ENCODE measurements at places on chromosomes 5 and 9.

- no peak for DNase-seq
Observed at GRCh38 chr5:23629396-23629795, 122.0 kb downstream of the PRDM9 start.

DNA sequence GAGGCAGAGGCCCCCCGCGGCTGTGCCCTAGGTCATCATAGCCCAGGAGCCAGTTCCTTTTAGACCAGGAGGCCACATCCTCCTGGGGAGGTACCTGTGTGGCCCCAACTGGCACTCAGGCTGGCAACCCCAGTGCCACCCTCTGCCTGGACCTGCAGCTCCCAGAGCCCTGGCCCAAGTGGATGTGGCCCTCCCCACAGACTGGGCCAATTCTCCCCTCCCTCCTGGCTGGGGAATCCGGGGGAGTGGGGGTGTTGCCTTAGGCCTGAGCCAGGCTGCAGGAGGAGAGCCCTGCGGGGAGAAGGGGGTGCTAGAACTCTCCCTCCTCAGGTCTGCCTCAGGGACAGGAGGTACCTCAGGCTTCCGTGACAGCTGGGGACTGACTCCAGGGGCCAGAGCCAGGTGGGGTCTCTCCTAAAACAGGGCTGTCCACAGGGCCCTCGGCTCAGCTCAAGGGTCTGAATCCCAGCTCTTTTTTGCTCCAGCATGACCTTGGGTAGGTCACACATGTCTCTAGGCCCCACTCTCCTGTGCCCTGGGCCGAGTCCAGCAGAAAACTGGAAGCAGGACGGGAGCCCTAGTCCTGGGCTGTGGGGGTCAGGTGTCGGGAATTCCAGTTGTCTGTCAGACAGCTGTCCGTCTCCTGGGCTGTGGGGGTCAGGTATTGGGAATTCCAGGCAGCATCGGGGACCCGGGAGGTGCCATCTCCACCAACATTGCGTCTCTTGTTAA is 9.6 kb downstream of the DNLZ start:
- no peak for DNase-seq

DNA sequence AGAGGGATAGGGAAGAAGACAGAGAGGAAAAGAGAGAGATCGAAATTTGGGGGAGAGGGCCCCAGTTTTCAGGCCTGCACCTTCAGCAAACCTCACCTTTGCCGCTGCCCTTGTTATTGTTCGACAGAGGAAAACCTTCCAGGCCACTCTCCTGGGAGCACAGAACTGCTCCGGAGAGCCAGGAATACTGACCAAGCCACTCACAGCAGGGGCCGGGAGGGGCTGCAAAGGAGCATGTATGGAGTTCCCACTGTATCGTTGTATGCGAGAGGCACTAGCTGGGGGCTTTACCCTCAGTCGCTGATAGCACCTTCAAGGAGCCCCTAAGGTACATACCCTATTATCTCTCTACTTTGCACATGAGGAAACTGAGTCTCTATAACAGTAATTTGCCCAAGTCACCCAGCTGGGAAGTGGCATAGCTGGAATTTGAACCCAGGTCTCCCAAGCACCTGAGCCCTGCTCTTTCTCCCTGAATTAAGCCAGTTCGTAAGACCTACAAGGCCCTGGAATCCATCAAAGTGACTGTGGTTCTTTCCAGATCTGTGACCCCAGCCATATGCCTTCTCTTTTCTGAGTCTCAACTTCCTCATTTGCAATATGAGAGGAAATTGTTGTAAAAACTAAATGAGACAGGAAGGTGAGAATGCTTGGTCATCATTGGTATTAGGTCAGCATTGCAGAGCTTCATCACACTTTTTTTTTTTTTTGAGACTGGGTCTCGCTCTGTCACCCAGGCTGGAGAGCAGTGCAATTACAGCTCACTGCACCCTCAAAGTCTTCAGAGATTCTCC is 21.0 kb upstream of the FOXE1 start:
- DNase-seq: no peak

GRCh38 chr5:168836603-168837231 is 257.5 kb upstream of the PANK3 start:
- no peak for DNase-seq

DNA sequence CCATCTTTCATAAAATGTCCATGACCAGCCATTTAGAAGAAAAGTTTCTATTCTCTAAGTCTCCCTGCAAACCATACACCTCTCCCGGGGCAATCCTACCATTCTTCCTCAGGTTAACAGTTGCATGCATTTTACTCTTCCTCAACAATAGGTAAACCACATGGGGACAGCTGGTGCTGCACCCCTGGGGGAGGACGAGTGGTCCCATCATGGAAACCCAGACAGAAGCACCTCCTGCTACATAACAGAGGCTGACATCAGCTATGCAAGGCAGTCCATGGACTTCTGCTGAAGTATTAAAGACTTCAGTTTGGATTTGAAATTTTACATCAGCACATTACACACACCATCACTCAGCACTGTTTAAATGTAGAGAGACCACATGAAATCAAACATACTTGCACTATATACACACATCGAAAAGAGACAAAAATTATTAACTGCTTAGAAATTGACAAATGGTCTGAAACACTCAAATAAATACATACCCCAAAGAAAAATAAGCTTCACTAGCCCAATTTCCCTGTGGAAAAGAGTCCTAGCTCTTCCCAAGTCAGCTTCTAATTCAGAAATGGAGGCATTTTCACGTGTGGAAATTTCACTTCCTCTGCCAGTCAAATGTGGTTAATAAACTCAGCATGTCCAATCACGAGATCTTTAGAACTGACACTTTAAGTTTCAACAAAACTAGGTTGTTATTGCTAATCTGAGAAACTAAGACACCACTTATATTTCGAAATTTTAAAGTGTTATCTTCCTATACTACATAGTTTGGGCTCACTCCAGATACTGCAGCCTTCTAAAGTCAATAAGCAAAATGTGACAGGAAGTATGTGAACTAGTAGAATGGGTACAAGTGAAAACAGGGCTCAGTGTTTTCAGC is 173.4 kb downstream of the ROR2 start:
- DNase-seq: no peak

- DNase-seq: peak; percentile 72
Observed at GRCh38 chr5:1792842-1793266, 6.8 kb downstream of the MRPL36 start.

GRCh38 chr9:114125476-114126013 is 26.5 kb upstream of the KIF12 start:
- no peak for DNase-seq

- DNase-seq: no peak
Observed at GRCh38 chr5:44365345-44365744, 23.9 kb downstream of the FGF10 start.

DNA sequence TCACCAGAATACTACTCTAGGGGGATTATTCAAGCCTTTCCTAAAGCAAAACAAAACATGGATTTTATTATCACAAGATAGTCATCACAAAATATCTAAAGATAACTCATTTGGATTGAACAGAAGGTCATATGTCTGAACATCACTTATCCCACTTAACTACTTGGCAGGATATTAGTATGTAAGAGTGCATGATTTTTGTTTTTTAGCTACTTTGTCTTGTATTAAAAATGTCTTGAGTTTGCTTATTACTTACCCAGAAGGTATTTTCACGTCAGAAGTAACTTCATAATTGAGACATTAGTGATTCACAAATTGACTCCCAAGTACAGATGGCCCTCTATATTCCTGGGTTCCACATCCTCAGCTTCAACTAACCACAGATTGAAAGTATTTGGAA is 113.8 kb downstream of the TLE4 start:
- no peak for DNase-seq

DNA sequence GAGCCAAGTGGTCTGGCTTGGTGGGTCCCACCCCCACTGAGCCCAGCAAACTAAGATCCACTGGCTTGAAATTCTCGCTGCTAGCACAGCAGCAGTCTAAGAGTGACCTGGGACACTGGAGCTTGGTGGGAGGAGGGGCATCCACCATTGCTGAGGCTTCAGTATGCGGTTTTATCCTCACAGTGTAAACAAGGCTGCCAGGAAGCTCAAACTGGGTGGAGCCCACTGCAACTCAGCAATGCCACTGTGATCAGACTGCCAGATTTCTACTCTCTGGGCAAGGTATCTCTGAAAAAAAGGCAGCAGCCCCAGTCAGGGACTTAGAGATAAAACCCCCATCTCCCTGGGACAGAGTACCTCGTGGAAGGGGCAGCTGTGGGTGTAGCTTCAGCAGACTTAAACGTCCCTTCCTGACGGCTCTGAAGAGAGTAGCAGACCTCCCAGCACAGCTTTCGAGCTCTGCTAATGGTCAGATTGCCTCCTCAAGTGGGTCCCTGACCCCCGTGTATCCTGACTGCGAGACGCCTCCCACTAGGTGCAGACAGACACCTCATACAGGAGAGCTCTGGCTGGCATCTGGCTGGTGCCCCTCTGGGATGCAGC is 18.2 kb upstream of the STK32A start:
- DNase-seq: no peak

DNA sequence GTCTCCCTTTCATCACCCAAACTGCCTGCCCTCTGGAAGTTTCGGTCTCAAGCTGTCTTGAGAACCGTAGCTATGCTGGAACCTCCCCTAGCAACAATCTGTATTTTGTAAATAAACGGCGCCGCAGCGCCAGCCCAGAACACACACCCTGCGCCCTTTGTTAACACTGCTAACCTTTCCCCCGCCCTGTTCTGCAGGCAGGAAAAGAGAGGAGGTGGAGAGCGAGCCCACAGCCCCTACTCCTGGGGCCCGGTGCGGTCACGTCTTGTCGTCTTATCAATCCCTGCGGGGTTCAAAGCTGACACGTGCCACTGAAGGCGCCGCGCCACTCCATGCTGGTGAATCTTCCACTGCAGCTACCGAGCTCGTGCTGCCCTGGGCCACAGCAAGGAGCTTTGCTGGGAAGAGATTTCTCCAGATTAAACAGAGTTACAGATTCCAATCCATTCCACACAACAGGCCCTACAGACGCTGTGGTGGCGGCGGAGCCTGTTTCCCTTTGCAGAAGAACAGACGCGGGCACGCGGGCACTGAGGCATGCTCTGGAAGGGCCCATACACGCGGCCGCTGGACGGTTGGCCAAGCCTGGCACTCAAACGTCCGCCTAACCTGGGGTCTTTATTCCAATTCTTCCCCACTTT is 25.3 kb downstream of the ZDHHC11B start:
- peak; percentile 47 for DNase-seq

DNA sequence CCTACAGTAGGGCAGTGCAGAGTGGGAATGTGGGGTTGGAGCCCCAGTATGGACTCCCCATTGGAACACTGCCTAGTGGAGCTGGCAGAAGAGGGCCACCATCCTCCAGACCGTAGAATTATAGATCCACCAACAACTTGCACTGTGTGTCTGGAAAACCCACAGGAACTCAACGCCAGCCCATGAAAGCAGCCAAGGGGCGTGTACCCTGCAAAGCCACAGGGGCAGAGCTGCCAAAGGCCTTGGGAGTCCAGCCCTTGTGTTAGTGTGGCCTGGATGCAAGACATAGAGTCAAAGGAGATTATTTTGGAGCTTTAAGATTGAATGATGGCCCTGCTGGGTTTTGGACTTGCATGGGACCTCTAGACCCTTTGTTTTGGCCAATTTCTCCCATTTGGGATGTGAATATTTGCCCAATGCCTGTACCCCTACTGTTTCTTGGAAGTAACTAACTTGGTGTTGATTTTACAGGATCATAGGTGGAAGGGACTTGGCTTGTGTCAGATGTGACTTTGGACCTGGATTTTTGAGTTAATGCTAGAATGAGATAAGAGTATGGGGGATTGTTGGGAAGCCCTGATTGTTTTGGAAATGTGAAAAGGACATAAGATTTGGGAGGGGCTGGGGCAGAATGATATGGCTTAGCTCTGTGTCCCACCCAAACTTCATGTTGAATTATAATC is 266.8 kb downstream of the SEMA5A start:
- no peak for DNase-seq

DNA sequence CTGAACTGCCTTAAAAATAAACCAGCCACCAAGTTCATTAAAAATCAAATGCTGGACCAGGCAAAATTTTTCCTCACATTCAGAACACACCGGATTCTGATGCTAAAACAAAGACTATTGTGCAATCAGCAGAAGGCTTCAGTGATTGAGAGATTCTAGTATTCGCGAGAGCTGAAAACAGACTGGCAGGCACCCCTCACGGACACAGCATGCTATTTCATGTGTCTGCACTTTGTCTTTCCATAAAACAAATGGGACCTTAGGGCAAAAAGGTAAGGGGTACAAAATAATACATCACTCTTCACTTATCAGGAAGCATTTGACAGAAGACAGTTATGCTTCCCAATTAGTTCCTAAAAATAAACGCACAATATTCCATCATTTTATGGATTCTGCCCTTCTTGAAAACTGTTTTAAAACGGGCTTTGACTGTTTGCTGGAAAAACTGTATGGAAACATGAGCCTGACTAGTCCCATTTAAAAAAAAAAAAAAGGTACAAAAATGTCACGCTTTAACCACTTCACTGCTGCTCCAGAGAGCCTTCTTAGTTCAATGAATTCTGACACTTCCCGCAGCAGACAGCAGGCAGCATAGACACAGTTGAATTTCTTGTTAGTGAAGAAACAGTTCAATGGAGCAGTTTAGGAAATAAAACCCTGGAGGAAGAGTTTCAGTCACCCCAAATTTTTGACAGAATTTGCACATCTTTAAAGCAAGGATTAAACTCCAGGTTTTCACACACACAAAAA is 99.2 kb downstream of the MED27 start:
- no peak for DNase-seq

GRCh38 chr5:15791859-15792258 is 291.9 kb downstream of the FBXL7 start:
- no peak for DNase-seq

DNA sequence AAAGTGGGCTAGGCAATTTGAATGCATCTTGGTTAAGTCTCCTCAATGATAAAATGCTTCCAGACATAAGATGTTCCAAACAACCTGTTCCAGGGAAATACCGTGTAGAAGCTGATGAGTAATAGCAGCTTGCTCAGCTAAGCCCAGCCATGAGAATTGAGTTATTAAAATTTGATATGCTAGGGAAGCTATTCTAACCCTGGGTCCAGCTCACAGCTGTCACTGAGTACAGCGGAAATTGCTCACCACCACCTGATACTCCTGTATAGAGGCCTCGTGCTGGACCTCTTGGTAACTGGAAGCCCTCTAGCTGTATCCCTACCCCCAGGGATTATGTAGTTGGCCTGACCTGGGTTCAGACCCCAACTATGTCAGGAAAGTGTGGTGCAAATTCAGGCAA is 521.3 kb upstream of the TRPC7 start:
- DNase-seq: no peak

GRCh38 chr9:76045221-76045620 is 154.7 kb downstream of the PCSK5 start:
- DNase-seq: no peak

- no peak for DNase-seq
Observed at GRCh38 chr5:107564931-107565372, 105.8 kb downstream of the EFNA5 start.

GRCh38 chr5:150309886-150310239 is 7.2 kb upstream of the ARSI start:
- DNase-seq: no peak

DNA sequence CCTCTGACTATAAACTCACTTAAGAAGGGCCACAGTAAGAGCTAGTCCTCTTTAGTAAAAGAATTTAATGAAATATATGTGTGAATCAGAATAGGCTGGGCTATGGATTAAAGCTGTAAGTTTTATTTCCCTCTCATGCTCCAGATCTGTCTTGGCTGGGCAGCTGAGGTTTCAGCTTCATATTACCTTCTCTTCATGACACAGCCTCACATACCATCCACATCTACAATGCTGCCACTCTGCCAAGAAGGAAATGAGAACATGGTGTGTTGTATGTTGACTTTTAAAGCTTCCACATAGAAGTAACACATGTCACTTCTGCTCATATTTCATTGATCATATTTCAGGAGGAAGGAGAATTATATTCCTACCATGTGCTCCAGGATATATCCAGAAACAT is 776.0 kb upstream of the ACO1 start:
- DNase-seq: no peak
